ENCODE measurements at places on chromosomes 5 and 9.

DNA sequence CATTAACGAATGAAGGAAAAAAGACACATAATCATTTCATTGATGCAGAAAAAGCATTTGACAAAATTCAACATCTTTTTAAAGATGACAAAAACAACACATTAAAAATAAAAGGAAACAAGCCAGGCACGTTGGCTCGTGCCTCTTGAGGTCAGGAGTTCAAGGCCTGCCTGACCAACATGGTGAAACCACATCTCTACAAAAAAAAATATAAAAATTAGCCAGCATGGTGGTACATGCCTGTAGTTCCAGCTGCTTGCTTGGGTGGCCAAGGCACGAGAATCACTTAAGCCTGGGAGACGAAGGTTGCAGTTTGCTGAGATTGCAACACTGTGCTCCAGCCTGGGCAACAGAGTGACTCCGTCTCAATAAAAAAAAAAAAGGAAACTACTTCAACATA lies 77.0 kb downstream of the ERCC6L2 start:
- no peak for DNase-seq

DNA sequence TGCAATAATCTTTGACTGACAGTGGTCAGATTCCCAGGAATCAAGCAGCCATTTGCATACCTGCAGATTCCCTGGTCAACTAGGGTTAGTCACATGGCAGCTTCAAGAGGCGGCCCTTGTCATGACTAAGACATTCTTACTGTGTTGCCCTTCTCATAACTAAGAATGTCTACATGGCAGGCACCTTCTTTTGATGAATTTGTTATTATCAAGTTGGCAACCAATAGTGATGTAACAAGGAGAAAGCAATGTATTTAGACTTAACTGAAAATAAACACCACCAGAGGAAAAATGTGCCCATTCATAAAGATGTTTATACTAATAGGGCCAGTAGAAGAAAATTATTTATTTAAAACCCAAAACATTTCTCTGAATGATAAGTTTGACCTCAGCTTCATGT lies 215.6 kb downstream of the TLE1 start:
- no peak for DNase-seq

DNA sequence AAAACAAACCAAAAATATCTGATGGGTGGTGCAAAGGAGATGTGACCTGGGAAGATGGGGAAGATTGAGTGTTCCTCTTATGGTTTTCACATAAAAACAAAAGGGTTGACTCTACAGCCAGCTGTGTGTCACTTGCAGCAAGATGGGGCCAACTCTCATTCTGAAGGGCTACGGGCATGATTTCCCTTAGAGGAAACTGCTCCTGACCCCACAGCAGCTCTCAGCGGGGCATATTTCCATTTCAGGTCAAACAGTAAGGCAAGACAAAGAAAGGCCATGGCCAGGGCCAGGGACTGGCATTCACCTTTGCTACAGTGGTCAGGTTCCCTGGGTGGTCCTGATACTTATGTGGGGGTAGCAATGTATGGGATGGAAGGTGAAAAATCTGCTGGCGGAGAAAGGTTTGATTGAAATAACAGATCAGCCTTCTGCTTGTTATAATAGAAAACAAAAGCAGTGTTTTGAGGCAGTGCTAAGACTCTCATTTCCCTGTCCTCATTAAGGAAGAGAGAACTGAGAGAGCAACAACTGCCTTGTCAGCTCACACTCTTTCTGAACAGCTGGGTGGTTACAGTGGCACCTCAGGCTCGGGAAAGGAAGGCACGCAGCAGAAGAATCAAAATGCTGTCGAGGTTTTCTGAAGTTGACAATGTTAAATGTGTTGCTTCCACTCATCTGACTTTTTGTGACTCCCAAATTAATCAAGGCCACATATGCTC lies 120.7 kb upstream of the PCA3 start:
- DNase-seq: no peak

DNA sequence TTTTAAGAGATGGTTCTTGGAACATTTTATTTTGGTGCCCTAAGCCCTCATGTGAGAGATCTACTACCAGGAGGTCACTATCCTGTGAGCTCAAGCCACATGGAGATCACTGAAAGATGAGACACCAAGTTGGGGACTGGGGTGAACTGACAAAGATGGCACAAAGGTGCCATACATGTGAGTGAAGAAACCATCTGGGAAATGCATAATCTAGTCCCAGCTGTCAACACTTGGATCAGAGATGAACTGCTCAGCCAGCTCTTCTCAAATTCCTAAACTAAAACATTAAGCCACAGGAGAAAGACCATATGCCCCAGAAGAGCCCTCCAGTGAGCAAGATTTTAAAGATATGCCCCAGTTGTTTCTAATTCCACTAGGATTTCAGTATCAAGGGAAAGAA lies 22.2 kb upstream of the MYOT start:
- DNase-seq: no peak

DNA sequence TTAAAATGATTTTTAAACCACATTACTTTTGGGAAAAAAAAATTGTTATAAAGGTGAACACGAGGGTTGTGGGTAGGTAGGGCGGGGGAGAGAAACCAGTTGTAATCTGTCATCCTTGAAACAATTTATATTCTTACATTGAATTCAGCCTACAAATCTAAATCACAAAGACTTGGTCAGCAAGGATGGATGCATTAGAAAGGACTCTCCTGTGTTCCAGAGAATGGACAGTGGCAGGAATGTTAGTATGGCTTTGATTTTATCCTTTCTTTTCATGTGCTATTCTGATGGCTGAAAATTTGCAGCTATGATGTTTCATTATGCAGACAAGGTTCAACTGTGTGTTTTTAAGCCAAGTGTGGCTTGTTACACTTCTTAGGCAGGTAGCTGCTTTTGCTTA lies 234.7 kb downstream of the SLF1 start:
- no peak for DNase-seq

DNA sequence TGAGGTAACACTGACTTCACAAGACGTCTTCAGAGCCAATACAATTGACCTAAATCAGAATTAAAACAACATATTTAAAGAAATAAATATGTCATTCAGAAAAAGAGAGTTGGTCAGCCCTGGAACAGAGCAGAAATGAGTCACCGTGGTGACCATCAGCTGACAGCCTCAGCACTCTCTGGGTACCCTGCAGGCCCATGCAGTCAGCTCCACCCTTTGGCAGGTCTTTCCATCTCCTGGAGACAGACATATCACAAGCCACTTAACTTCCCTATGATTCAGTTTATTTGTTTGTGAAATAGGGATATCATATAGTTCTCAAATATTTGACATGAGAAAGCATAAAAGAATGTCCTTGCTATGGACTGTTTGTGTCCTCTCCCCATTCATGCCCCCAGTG lies 151.6 kb upstream of the MEF2C start:
- no peak for DNase-seq

- no peak for DNase-seq
Observed at GRCh38 chr5:41414598-41414997, 95.8 kb downstream of the PLCXD3 start.

GRCh38 chr5:90119531-90119971 lies 290.0 kb downstream of the CETN3 start:
- no peak for DNase-seq

DNA sequence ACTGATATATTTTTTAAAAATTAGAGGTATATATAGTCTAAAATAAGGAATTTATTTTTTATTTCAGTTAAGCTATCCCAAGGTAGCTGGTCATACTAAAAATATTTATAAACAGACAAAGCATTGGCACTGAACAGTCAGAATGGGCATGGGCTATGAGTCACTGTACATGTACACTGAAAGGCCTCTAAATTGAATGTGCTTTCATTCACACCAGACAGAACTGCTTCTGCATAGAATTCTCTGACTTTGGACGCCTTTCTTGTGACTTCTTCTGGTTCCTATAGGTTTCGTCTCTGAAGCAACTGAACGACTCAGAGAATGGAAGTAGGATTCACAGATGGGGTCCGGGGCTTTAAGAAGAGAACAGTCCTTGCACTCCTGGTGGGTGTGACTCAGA lies 394.8 kb upstream of the MEF2C start:
- no peak for DNase-seq

- DNase-seq: no peak
Observed at GRCh38 chr5:146653560-146653959, 137.6 kb upstream of the GPR151 start.

DNA sequence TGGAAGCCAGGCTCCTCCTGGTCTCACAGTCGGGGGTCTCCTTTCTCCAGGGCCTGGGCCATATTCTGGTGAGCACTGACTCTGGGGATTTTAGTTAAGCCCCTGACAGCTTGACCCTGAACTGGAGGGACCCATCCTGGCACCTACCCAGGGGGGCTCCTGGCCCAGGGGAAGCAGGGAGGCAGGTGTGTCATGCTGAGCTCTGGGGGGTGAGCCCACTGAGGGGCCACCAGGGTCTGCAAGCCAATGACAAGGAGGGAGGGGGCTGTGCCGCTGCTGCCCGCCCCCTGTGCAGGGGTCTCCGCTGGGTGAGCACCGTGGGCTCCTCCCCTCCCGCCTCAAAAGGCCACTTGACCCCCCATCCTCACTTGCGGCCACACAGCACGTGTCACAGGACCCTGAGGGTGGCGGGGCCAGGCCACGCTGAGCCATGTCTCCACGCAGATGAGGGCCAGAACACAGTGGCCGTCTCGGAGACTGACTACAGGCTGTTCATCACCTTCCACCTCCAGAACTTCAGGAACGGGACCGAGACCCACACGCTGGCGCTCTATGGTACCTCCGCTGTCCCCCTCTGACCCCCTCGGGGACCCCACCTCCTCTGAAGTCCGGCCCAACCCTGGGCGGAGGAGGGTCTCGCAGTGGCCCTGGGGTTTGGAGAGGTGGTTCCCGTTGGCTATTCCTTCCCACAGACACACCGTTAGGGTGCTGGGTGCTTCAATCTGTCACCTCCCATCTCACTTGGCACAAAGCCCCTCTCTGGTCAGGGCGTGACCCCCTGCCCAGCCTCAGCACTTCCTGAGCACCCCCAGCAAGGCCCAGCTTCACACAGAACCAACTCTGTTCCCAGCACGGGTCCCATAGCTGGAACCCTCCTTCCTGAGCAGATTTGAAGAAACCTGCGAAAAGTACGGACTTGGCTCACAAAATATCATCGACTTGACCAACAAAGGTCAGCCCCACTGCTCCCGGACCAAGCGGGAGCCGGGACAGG lies 2.0 kb downstream of the LCN9 start:
- no peak for DNase-seq

DNA sequence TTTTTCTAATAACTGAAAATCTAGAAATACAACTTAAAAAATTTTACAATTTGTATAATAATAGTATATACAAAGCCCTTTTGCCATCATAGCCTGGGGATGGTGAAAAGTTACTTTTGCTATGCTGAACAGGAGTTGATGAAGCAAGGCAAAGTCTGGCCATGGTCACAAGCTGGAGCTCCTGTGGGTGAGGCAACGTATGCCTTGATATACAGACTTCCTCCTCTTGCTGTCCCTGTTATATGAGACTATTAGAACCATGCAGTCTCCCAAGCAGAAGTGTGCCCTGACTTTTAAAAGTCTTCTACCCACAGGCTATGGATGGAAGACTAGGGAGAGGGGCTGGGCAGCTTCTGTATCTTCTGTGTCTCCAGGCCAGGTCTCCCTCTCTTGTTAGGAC lies 15.7 kb downstream of the FAM151B start:
- DNase-seq: no peak

- no peak for DNase-seq
Observed at GRCh38 chr5:132733499-132734148, 3.7 kb downstream of the KIF3A start.

GRCh38 chr5:55063899-55064298 lies 38.5 kb upstream of the GZMA start:
- no peak for DNase-seq

- no peak for DNase-seq
Observed at GRCh38 chr9:135882011-135882410, 25.3 kb downstream of the CAMSAP1 start.

Data from effector CD4-positive, alpha-beta T cell (primary cell).